ENCODE measurements at places on chromosomes 2 and 18.

DNA sequence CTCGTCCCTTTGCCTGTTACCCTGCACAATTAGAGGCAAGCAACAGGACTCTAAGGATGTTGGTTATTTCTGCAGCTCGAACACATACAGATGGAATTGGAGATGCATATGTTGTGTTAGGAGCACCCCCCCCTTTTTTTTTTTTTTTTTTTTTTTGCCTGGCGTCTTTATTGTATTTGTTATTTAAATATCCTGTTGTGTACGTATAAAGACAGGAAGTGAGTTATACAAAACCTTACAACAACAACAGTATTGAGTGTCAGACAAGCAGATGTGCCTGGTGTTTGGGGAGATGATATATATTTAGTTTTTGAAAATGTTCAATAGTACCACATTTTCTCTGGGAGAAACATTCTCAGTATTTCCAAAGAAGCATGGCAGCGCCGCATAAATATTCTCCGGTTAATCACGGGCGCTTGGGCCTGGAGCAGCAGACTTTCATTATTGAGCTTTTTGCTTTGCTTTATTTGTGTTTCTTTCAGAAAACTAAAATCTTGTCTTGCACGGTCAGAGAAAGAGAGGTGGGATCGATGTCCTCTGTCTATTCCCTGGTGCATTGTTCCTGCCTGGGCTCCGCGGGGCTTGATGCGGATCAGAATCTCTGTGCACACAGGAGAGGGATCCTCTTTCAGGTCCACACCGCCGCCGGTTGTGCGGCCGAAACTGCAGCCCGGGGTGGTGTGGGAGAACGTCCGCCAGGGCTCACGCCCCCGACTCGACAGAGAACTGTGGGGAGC is 23.2 kb upstream of the ZNF516 start:
- no peak for DNase-seq

- no peak for DNase-seq
Measured at GRCh38 chr2:4528773-4529172, 825.4 kb downstream of the DCDC2C start.

DNA sequence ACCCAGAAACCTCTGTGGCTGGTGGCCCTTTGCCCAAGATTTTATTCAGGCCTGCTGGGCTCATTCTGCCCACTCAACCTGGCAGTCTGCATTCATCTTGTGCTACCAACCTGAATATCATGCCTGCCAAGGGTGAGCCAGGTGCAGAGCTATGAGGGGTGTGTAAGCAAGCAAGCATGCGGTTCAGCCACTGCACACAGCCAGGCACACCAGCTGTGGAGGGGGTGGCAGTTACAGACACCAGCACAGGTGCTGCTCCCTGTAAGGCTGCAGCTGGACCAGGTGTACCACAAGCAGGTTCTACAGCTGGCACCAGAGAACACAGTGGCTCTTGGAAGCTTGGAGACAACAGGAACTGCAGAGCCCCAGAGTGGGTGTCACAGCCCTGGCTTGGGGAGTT is 633.2 kb downstream of the FBXO15 start:
- no peak for DNase-seq

GRCh38 chr2:241992753-241993152 is 123.2 kb downstream of the RTP5 start:
- DNase-seq = no peak

- no peak for DNase-seq
Measured at GRCh38 chr18:76801567-76802505, 20.5 kb upstream of the ZNF236 start.

DNA sequence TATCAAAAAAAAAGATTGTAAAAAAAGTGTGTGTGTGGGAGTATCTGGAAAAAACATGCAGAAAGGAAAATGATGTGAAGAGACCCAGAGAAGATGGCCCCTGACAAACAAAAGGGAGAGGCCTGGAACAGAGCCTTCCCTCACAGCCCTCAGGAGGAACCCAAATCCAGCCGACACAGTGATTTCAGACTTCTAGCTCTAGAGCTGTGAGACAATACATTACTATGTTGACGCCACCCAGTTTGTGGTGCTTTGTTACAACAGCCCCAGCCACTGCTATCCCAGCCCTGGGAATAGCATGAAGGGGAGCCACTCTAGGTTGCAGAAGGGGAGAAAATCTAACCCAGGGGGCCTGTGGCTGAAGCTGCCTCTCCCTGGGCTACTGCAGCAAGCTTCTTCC is 59.0 kb upstream of the ZBTB7C start:
- DNase-seq = no peak

DNA sequence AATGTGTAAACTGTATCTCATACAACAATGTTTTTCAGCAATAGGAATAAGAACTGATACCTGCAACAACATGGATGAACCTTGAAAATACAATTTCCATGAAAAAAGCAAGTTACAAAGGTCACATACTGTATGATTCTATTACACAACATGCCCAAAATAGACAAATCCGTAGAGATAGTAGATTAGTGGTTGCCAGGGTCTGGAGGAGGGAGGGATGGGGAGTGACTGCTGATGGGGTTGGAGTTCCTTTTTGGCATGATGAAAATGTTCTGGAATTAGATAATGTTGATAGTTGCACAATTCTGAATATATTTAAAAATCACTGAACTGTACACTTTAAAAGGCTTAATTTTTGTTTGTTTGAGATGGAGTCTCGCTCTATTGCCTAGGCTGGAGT is 33.8 kb downstream of the UBXN4 start:
- no peak for DNase-seq

DNA sequence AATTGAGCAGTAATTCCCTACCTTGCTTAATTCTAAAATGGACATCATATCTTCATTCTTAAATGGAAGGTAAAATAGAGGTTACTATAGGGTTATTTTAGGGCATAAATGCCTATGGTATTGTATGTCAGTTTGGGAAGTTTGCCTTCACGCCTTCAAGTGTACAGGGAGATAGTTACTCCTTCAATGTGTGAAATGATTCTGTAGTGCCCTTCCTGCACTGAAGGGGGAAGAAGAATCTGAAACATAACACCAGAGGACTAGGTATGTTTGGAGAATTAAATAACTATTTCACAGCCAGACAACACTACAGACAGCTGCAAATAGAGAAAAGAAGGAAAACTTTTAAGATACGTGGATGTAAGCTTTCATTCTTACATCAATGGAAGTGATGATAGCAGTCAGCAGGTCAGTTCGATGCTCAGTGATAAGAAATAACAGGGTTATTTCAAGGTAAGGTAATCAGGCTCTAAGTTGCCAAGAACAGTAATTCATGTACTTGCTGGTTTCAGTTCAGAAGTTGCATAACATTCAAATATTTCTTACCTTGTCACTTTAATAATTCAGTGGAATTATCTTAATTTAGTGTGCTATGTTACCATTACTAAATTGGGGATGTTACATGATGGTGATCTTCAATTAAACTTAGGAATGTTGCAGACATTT is 4.0 kb downstream of the PKP4 start:
- DNase-seq = no peak

DNA sequence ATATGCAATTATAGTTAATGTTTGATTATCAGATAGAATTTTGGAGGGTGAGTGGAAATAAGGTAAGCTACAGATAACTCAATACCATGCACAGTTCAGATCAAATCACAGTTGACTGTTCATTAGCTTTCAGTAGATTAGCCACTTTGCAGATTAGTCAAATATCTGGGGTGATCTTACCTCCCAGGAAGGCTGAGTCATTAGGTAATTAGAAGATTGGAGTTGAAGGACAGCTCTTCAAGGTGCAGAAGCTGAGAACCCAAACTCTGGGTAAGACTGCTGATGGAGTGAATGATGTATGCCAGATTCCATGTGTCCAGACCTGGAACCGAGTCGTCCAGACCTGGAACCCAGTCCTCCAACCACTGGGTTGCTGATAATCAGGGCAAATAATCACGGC is 262.8 kb upstream of the UBE2E3 start:
- DNase-seq = no peak

DNA sequence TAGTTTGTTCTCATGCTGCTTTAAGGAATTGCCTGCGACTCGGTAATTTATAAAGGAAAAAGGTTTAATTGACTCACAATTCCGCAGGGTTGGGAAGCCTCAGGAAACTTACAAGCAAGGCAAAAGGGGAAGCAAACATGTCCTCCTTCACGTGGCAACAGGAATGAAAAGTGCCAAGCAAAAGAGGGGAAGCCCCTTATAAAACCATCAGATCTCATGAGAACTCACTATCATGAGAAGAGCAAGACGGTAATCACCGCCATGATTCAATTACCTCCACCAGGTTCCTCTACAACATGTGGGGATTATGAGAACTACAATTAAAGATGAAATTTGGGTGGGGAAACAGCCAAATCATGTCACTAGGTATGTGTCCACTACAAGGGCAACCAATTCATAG is 53.9 kb downstream of the MAP4K3 start:
- DNase-seq = no peak

DNA sequence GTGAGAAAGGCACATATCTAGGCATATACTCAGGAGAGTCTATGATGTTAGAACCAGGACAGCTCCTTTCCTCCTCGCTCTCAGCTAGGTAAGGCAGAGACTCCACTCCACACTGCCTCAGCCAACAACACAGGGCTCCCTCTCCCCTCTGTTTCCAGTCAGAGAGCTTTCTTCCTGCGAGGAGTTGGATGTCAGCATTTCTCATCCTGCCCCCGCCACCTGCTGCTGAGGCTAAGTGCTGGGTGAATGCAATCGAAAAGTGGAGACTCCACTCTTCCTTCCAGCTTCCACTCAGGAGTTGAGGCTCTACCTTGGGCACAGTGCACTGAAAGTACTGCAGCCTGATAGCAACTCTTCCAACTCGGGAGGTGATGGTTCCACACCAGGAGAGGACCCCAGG is 177.2 kb upstream of the RAB6C start:
- DNase-seq = no peak

DNA sequence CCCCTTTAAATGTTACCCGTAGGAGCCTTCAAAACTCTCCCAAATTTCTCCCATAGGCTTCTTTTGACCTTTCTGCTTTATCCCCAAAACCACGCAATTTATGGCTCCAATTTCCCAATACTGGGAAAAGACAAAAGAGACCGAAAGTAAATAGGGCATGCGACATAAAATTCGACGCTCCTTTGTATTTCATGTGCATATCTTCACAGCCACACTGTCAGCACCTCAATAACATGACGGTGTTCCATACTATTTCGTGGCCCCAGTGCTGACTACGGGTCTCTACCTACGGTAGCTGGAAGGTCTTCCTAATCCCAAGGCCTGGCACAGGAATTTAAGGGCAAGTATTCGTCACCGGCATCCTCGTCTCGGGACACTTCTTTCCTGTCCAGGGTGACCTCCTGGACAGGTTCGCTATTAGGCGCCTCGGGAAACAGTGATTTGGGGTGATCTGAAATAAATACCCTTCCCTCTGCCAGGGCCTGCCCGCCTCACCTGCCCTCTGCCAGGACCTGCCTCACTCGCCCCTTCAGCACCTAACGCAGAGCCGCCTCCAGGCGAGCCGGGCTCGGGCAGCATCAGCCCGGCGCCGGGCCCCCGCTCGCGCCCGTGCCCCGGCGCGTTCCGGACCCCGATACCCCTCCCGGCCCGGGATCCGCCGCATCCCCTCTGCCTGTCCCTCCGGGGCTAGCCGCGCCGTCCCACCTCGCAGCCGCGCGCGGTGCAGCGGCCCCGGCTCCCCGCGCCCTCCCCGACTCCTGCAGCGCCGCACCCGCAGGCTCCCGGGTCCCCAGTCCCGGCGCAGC is 680 bp downstream of the DTNB start:
- DNase-seq = peak; percentile 73

DNA sequence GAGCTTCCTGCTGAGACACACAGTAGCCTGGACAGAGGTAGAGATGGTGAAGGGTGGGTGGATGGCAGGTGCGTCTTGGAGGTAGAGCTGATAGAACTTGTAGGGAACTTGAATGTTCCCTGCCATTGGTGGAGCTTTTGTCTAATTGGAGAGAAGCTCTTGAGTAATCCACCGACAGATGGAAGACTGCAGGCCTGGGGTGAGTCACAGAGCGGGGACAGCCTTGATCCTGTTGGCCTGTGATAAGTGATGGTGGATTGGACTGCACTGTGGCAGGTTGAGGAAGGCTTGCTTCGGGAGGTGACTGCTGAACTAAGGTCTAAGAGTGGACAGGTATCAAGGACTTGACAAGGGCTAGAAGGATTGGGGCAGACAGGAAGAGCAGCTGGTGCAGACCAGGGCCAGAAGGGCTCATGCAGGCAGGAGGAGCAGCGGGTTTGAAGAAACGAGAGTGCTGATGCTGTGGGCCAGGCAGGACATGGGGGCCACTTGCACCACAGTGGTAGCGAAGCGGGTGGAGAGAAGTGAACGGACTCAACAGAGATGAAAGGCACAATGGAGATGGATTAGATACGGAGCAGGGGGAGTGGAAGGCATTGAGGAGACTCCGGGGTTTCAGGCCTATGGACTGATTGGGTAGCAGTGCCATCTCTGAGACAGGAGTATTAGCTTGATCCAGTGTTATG is 16.3 kb downstream of the CABLES1 start:
- DNase-seq = no peak

GRCh38 chr18:79471046-79471445 is 75.3 kb downstream of the NFATC1 start:
- DNase-seq = no peak

DNA sequence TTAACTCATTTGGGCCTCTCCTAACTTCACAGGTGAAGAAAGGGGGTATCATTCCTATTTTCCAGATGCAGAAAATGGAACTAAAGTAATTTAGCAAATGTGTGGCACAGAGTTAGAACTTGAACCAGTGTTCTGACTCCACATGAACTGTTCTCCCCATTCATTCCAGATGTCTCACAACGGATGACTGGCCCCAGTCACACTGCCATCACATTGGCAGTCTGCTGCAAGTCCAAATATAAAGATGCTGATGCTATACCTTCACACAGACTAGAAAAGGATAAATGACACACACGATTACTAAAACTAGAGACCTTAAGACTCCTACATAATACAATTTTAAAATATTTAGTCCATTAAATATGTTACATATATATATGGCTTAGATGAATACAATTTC is 195.7 kb downstream of the NBAS start:
- DNase-seq = no peak

- DNase-seq = no peak
Measured at GRCh38 chr2:164655750-164656149, 34.5 kb upstream of the GRB14 start.

DNA sequence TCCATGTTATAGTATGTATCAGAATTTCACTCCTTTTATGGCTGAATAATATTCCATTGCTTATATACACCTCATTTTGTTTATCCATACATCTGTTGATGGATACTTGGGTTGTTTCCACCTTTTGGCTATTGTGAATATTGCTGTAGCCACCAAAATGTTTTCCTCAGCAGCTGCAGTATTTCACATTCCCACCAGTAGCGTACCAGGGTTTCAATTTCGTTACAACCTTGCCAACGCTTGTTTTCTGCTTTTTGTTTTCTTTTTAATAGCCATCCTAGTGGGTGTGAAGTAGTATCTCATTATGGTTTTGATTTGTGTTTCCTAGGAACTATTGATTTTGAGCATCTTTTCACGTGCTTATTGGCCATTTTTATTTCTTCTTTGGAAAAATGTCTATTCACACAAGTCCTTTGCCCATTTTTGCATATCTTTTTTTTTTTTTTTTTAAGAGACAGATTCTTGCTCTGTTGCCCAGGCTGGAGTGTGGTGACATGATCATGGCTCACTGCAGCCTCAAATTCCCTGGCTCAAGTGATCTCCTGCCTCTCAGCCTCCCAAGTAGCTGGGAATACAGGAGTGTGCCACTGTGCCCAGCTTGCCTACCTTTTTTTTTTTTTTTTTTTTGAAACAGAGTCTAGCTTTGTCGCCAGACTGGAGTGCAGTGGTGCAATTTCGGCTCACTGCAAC is 14.2 kb downstream of the UBXN2A start:
- DNase-seq = no peak

GRCh38 chr2:64283006-64283570 is 138.9 kb upstream of the PELI1 start:
- DNase-seq = no peak

- no peak for DNase-seq
Measured at GRCh38 chr2:232586943-232587505, 36.5 kb downstream of the EIF4E2 start.

Measured in C1 segment of cervical spinal cord (tissue), 14 donors.